ENCODE measurements at places on chromosomes 7 and 10.

GRCh38 chr7:1811850-1812508 lies 141.9 kb downstream of the ELFN1 start:
- no peak for DNase-seq

DNA sequence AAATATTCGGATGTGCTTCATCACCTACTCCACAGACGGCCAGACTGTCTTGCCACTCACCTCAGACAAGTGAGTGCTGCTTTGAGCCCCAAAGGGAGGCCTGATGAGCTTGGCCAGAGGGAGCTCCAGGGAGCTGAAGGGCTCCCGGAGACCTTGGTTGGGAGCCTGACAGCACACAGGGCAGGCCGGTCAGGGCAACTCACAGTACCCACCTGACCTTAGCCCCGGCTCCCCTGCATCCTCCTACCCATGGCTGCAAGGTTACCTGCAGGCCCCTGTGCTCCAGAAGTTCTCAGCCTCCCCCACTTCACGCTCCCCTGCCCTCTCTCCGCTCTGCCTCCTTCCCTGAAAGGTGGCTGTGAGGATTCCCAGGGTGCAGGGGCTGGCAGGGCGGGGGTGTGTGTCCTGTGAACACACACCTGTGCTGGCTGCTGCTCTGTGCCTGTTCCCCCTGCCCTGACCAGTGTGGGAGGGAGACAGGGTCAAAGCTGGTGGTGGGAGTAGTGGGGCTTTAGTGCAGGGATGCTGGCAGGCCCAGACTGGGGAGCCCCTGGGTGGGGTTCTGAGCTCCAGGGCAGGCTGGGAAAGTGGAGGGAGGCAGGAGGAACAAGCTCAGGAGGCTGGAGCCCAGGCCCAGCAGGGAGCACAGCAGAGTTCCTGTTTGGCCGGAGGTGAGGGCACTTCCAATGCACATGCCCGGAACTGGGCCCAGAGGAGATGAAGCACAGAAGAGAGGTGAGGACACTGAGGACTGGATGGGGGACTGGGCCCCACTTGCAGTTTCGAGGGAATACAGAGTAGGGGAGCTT lies 7.2 kb downstream of the ANTXRL start:
- DNase-seq: no peak

GRCh38 chr10:76044751-76045150 lies 613.3 kb downstream of the LRMDA start:
- DNase-seq: no peak

GRCh38 chr7:34296663-34297062 lies 361.4 kb upstream of the NPSR1 start:
- DNase-seq: no peak

- DNase-seq: no peak
Observed at GRCh38 chr10:78312197-78313047, 278.8 kb downstream of the RPS24 start.

DNA sequence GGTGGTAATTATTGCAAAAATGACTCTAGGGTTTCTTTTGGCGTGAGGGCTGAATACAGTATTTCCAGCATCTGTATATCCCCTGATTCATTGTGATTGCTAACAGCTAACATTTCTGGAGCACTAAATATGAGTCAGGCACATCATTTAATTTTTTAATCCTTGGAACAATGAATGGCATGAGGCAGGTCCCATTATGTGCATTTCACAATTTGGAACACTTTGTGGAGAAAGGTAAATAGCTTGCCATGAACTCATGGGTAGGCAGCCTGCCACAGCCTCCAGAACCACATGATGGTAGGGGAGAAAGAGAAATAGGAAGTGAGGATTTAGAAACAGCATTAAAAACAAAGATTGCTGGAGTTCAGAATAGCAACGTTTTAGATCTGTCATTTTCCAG lies 1.7 kb downstream of the NPTX2 start:
- no peak for DNase-seq

DNA sequence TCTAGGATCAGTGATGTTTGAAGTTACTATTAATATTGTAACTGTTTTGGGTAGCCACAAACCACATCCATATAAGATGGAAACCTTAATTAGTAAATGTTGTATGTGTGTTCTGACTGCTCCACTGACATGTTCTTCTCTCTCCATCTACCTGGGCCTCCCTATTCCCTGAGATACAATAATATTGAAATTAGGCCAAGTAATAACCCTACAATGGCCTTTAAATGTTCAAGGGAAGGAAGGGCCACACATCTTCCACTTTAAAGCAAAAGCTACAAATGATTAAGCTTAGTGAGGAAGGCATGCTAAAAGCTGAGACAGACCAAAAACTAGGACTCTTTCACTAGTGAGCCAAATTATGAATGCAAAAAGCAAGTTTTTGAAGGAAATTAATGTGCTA lies 176.4 kb upstream of the ANK3 start:
- no peak for DNase-seq

DNA sequence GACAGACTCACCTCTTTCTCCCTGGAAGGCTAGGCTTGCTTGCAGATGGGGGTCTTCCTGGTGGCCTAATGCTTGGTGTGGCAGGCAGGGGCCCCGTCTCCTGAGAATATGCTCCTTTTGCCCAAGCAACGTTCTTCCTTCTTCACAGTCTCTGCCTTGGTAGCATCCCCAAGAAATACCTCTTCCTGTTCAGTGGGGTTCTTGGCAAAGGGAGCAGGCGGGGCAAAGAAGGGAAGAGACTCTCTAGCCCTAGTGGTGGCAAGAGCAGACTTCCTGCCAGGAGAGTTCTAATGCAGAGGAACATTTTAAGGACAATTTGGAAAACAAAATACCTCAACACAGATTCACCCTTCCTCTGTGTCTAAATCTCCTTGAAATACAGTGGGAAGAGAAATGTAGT lies at the start of gene CLEC5A:
TSS of gene CLEC5A (minus strand) at position 179 of the 400 bp plus-strand sequence. CDS start 682 bp downstream, outside the sequence.
- DNase-seq: no peak

GRCh38 chr10:35916791-35917190 lies 274.7 kb upstream of the FZD8 start:
- DNase-seq: no peak

Measured in GM12892 (cell line).